ENCODE measurements at places on chromosomes 16 and 17. TPM values are rescaled to one million over a fixed set of nuclear protein-coding genes. Genes with fewer than 3 reads are reported as not detected.

DNA sequence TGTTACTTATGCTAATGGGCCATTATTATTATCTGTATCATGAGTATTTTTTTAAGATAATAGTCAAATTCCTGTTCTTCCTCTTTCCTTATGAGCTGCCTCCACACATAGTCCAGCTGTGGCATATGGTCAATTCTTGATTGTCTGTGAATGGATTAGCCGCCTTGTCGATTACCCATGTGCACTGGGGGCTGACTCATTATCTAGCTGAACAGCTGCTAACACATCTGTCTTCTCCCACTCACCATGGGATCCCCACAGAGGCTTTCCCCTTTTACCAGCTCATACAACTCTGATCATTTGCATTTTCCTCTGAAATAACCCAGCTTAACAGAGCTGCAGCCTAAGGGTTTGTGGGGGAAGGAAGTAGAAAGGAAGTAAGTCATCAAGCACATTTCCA is 915.0 kb downstream of the CDH11 start:
- DNase-seq = no peak

The CES3 gene
- total RNA-seq = 5.2 TPM

DNA sequence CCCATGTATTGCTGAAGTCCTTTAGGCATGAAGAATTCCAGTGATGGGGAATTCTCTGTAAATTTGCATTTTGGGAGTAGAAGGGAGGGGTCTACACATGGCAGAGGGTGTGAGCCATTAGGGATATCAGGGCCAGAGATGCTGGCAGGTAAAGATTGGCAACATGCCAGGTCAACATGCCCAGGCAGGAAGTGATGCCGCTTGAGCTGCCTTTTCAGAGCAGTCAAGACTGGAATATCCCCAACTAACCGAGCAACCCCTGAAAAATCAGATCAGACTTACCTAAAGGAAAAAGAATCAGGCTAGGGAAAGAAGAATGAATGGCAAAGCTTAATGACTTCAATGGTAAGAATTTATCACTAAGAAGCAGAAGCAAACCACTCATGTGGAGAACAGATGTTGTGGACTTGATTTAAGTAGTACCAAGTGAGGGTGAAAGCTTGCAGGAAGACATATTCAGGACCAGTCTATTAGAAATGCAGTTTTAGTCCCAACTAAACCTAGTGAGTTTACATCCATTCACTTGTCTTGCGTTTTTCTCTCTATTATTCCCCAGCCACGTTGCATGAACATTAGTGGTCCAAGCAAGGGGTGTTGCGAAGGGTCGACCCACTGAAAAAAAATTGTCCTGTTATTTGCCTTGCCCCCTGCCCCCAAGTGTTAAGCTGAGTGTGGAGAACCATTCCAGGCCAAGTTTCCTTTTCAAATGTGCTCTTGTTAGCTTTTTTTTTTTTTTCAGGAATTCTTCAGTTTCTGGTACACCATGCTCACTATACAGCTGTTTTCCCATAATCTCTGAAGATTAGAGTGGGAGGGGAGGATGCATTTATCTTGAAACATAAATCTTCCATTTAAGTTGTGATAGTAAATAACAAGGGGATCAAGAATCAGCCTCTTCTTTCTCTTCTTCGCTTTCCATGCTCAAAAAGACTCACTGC is 105.2 kb downstream of the ABCA8 start:
- no peak for DNase-seq

GRCh38 chr17:14434506-14434905 is 133.6 kb downstream of the HS3ST3B1 start:
- DNase-seq = no peak

GRCh38 chr17:74454197-74455024 is 12.0 kb upstream of the CD300A start:
- DNase-seq = peak; percentile 88

DNA sequence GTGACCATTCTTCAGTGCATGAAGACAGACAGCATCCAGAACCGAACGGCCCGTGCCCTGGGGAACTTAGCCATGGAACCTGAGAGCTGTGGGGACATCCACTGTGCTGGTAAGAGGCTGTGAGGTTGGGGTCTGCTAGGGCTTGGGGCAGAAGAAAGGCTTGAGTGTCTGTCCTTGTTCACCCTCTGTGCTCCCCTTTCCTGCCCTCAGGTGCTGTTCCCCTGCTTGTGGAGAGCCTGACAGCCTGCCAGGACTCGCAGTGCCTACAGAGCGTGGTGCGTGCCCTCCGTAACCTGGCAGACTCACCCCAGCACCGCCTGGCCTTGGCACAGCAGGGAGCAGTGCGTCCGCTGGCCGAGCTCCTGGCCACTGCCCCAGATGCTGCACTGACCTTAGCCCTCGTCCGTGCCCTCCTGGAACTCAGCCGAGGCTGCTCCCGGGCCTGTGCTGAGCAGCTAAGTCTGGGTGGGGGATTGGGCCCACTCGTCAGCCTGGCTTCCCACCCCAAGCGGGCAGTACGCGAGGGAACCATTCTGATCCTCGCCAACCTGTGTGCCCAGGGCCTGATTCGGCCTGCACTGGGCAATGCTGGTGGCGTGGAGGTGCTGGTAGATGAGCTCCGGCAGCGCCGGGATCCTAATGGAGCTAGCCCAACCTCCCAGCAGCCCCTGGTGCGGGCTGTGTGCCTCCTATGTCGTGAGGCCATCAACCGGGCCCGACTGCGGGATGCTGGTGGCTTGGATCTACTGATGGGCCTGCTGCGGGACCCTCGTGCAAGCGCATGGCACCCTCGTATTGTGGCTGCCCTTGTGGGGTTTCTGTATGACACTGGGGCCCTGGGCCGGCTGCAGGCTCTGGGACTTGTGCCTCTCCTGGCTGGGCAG is 2.9 kb downstream of the ARMC5 start:
- DNase-seq = no peak

DNA sequence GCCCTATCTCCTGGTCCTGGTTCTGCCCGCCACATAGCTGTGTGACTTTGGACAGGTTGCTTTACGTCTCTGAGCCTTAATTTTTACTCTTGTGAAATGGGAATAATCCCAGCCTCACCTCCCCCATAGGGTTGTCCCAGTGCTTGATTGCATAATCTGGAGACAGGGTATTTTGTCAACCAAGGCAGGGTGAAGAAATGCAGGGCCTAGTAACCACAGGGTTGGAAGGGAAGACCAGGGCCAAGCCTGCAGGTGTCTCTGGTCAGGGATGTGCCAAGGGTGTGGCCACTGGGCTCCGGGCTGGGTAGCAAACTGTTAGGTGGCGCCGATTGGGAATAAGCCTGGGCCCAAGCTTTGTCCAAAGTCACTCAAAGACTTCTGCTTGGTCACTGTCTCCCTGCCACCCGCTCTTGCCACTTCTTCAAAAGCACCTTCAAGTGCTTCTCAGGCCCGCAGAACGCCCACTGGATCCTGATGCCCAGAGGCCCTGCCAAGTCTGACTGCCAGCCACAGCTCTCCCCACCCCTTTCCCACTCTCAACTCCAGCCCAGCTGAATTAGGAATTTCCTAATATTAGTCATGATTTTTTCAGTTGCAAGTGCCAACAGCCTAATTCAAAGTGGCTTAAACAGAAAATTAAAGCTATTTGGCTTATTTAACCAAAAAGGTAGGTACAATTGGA is 20.6 kb upstream of the COL1A1 start:
- no peak for DNase-seq

GRCh38 chr17:29412780-29413565 is 22.8 kb downstream of the TAOK1 start:
- DNase-seq = no peak

GRCh38 chr17:41448506-41448905 is 7.7 kb upstream of the KRT38 start:
- DNase-seq = no peak

DNA sequence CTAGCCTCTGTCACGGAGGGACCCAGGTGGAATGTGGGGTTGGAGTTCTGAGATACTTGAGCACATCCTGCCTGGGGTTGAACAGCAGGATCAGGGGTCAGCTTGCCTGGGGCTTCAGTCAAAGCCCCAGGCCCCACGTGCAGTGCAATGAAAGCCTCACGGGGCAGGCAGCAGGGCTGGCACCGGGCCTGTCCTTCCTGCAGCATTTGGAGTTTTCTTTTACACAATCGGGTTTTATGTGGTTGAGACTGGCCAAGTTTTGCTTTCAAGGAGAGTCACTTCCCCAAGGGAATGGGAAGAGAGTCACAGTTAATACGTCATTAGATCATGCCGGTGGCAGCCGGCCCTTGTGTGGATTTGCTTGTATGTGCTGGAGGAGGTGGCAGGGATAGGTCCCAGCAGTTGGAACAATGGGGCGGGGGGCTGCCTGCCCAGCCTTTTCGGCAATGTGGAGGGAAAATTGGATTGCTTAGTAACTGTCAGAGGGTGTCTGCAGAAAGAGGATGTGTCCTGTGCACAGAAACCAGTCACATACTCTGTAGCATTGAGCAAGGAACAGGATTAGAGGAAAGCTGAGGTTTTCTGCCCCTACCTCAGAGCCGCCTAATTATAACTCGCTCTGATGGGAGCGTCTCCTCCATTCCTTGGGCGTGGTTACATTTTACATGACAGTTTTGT is 4.5 kb downstream of the RMI2 start:
- DNase-seq = peak; percentile 52

DNA sequence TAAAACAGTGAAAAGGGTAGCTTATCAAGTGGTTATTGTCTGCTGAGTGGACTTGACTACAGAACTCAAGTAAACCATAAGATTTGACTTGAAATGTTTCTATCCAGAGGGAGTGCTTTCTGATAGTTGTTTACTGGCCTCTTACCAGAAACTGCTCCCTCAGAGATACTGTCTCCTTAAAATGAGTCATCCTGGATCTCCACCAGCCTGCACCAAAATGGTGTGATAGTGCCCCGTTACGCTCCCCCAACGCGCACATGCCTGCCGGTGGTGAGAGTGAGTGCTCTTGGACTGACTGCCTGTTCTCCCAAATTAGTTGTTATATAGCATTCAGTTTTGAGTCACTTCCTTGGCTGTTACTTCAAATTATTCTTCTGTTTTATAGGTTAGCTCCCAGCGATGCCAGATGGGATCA is 22.9 kb downstream of the PRCD start:
- no peak for DNase-seq

- no peak for DNase-seq
Measured at GRCh38 chr16:19095654-19096053, 18.1 kb upstream of the ITPRIPL2 start.

- no peak for DNase-seq
Measured at GRCh38 chr17:42819939-42820535, 4.0 kb downstream of the BECN1 start.
